ENCODE measurements at places on chromosomes 11 and 22.

GRCh38 chr11:121936781-121937447 is 179.1 kb downstream of the BLID start:
- DNase-seq, result no peak

DNA sequence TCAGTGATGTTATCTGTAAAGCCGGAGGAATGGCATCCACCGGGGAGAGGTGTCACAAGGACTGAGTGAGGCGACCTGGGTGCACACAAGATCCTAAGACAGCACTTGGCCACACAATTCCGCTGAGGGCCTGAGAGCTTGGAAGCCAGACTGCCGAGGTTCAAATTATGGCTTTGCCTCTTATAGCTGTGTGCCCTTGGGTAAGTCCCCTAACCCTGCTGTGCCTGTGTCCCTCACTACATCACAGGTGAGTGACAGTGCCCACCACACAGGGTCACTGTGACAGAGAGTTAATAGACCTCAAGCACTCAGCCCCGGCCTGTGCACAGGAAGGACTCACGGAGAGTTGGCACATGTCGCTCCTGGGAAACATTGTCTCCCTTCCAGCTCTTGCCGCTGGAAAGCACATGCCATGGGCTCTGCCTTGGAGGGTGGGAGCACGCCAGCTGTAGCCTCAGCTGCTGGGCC is 592 bp downstream of the RHOD start:
- DNase-seq, result peak; percentile 69

DNA sequence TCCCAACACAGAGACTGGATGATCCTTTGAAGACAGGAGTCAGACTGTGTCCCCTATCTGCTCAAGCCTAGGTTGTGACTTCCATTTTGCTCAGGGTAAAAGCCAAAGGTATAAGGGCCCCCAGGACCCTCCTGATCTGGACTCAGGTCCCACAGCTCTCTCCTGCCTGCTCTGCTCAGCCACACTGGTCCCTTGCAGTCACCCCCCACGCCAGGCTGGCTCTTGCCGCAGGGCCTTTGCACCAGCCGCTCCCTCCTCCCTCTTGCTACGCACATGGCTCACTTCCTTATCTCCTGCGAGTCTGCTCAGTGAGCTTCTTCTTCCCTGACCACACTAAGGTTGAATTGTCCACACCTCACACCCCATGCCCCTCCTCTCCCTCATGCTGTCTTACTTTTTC is 28.4 kb upstream of the CACNG2 start:
- no peak for DNase-seq

- no peak for DNase-seq
These were observed 52.8 kb downstream of the MYH9 start for GRCh38 chr22:36334821-36335603.

- DNase-seq, result no peak
These were observed 147.6 kb downstream of the FBXO7 start for GRCh38 chr22:32622004-32622743.

DNA sequence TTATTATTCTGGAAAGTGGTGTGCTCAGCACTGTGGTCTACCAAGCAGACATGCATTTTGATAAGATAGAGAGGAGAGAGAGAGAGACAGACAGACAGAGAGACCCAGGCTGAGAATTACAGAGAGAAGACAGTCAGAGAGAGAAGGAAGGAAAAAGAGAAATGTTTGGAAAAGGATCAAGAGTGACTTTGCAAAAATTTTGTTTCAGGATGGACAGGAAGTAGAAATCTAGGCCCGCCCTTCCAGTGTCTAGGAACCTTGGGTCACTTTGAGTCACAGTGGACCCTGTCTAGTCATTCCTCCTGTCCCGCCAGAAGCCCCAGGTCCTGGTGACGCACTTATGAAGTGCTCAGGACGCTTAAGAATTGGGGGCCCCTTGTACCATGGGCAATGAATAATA is 166.7 kb downstream of the ST3GAL4 start:
- DNase-seq, result no peak

DNA sequence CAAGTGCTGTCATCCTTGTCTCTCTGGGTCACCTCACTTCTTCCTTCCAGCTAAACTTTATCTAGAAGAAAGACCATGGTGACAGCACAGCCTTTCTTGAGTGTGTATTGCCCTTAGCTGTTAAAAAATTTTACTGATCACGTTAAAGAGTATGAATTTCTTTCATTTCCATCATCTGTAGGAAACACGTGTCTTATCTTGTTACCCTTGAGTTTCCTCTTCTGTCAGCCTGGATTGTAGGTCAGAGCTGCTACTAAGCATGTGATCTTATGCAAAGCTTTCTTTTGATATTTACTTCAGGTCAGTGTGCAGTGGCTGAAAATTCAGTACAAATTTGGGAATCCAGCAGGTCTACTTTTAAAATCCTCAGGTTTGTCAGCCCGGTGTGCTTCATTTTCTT is 512.2 kb upstream of the ARHGAP42 start:
- DNase-seq, result no peak

GRCh38 chr11:78954696-78955095 is 380.0 kb upstream of the NARS2 start:
- no peak for DNase-seq

GRCh38 chr11:118619444-118620197 is 12.2 kb downstream of the PHLDB1 start:
- no peak for DNase-seq

DNA sequence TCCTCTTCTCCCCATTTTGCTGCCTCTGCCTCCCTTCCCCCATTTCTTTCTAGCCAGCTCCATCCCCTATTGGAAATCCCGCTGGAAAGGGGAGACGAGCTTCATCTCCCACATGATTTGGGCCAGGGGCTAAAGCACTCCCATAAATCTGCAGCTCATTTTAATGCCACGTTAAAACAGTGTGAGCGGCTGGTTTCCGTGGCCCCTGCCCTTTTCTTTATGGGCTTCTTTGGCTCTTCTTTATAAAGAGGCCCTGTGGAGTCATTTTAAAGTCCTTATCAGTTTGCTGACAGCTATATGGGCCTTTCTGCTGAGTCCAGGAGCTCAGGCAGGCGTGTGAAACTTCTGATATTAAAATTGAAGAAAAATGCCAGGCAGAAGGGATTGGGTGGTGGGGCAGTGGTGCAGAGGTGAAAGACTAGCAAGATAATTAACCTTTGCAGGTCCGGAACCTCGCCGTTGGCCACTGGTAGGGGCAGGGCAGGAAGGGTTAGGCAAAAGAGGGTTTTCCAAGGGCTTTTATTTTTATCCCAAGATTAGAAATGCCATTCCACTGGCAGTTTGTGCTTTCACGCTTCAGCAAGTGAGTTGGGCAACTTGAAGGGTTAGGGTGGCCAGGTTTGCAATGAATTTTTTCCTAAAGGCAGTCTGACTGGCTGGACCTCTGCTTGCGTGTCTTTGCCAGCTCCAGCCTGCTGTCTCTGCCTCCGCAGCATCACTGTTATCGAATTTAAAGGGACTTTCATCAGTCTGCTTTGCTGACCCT is 44.3 kb downstream of the EXT2 start:
- no peak for DNase-seq

GRCh38 chr11:34397120-34397519 is 39.3 kb upstream of the ABTB2 start:
- no peak for DNase-seq

GRCh38 chr11:115585361-115586024 is 81.3 kb upstream of the CADM1 start:
- DNase-seq, result no peak

DNA sequence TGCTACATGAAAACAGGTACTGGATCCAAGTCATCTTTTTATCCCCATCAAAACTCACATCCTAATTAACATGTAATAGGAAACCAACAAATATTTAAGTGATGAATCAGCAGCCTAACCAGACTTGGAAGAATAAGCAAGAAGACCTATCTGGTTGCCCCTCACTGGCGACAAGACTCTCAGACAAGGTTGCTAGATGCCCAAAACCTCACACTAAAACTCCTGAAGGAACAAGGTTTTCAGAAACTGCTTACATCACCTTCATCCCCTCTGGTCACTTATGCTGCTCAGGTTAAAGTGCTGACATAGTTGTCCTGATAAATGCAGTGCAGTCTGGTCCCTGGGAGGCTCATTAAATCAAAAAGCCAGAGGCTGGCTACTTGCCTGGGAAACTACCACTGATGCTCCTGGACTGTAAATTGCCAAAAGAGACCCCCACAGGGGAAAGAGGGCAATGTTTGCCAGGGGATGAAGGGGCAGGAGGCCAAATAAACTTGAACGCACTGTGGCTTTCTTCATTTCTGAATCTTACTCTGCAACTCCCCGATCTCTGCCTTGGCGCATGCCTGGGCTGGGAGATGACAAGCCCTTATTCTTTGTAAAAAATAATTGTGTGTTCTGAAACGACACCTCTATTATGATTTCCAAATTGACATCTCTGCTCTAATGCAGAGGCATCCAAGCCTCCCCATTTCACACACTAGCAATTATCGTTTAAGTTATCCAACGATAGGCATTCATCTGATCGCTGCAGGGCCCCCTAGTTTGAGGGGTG is 72.7 kb downstream of the AMBRA1 start:
- no peak for DNase-seq

DNA sequence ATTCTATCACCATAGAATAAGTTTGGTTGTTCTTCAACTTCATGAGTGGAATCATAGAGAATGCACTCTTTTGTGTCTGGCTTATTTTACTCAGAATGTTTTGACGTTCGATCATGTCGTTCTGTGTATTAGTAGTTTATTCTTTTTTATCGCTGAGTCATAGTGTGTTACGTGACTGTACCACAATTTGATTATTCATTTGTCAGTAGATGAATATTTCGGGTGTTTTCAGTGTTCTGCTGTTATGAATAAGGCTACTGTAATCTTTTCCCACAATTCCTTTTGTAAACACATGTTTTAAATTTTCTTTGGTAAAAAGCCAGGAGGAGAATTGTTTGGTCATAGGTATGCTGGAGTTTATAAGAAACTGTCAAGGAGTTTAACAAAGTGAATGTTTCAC is 279.9 kb upstream of the B3GAT1 start:
- no peak for DNase-seq

- DNase-seq, result no peak
These were observed 11.6 kb downstream of the TCIRG1 start for GRCh38 chr11:68050371-68050841.

DNA sequence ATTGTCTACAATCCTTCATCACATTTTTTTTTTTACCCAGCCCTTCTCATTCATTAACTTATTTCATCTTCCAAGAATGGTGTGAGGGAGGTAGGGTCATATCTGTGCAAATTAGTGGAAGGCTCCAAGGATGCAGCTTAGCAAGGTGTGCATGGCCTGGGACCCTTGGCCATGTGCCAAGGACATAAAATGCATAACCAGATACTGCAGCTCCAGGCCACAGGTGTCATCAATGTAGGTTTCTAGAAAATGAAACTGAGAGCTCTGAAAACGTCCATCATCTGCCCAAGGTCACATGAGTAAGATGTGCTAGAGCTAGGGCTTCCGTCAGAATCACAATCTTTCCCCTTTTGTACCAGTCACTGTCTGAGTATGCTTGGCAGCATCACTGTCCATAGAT is 29.8 kb downstream of the ANKK1 start:
- no peak for DNase-seq

- DNase-seq, result no peak
These were observed 7.8 kb upstream of the ADAMTS8 start for GRCh38 chr11:130436171-130436570.

- DNase-seq, result peak; percentile 85
These were observed 13.2 kb upstream of the HDHD5 start for GRCh38 chr22:17172029-17172833.

DNA sequence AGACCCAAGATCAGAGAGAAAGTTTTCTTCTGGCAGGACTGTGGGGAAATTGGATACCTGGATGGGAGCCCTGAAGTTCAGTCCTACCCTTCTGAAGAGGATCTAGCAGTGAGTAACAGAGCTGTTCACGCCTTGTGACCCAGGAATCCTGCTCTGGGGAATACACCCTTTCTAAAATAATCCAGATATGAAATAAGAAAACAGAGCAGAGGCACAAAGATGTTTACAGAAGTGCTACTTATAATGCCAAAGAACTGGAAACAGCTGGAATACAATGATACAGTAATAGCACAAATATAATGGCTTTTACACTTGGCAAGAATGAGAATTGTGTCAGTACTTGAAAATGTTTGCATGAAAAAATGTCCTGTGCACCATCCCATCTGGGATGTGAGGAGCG is 304.0 kb upstream of the NARS2 start:
- DNase-seq, result no peak

DNA sequence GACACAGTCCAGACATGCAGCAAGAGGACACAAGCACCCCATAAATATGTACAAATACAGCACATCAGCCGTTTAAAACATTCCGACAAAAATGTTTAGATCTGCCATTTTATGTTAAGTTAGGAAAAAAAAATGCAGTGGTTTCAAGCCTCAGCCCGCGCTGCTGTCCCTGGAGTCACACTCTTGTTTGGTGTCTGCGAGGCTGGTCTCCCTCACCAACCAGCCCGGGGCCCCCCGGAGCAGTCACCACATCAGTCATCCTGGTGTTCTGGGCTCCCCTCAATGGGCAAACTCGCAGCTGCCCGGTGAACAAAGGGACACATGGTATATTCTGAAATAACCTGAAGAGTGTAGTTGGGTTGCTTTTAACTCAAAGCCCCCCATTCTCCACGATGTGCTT is 1022.2 kb downstream of the BRD1 start:
- DNase-seq, result no peak

GRCh38 chr11:25583596-25583995 is 748.3 kb upstream of the ANO3 start:
- no peak for DNase-seq

DNA sequence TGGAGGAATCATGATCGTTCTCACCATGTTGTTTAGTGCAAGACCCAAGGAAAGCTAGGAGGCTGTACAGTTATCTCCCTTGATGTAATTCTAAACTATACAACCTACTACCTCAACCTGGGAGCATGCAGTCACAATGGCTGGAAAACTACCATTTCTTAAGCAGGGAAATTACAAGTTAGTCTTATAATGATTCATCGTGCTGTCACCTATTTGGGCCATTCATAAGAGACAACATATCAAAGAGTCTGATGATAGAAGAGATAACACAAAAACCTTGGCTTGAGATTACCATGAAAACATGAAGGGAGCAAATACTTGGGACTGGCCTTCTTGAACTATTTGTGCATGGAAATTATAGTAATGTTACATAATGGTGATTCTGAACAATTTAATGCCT is 30.5 kb upstream of the BLID start:
- DNase-seq, result no peak

- DNase-seq, result no peak
These were observed 1059.5 kb downstream of the FAM181B start for GRCh38 chr11:81674211-81674610.

- DNase-seq, result no peak
These were observed 138.5 kb downstream of the ARHGAP42 start for GRCh38 chr11:100825626-100826025.

All from left lobe of liver (tissue), 2 donors.